ENCODE measurements at places on chromosomes 2 and 18.

- H3K27ac ChIP-seq: peak overlapping the region; percentile 21
- no peaks in the 10 kb centered on the region for H3K27me3 ChIP-seq
- no peaks in the 10 kb centered on the region for H3K36me3 ChIP-seq
- DNase-seq: no peak
These were observed 193.7 kb upstream of the ID2 start for GRCh38 chr2:8488001-8488738.

GRCh38 chr2:26018184-26019055, 15.5 kb upstream of the RAB10 start:
- no peaks in the 10 kb centered on the region for H3K36me3 ChIP-seq
- no peaks in the 10 kb centered on the region for H3K4me1 ChIP-seq
- H3K4me3 ChIP-seq: no peak overlapping the region
- no peak for DNase-seq

- H3K27ac ChIP-seq: no peak overlapping the region
- H3K4me3 ChIP-seq: no peak overlapping the region
- DNase-seq: no peak
- no peaks in the 10 kb centered on the region for H3K36me3 ChIP-seq
- H3K27me3 ChIP-seq: peaks cover 3% of the 10 kb centered on the region
These were observed 267.0 kb downstream of the SRBD1 start for GRCh38 chr2:45344071-45344470.

DNA sequence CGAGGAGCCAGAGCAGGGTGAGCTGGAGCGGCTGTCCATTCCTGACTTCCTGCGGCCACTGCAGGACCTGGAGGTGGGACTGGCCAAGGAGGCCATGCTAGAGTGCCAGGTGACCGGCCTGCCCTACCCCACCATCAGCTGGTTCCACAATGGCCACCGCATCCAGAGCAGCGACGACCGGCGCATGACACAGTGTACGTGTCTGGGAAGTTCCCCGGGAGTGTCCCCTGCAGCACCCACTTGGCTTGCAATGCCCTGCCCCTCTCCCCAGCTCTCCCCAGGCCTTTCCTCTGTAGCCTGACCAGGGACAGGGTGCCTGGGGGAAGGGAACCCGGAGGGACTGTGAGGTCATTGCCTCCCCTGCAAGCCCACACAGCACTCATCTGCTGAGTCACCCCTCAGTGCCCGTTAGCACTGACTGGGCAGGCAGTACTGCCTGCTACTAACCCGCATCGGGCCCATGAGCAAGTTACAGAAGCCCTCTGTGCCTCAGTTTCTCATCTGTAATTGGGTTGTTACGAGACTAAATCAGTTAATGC, 29.4 kb upstream of the GMPPA start:
- H3K36me3 ChIP-seq: no peaks in the 10 kb centered on the region
- no peak for DNase-seq
- H3K4me3 ChIP-seq: no peak overlapping the region
- no peaks in the 10 kb centered on the region for H3K27me3 ChIP-seq

Data from neural crest cell (in vitro differentiated cells).